ENCODE measurements at places on chromosomes 16 and 17.

DNA sequence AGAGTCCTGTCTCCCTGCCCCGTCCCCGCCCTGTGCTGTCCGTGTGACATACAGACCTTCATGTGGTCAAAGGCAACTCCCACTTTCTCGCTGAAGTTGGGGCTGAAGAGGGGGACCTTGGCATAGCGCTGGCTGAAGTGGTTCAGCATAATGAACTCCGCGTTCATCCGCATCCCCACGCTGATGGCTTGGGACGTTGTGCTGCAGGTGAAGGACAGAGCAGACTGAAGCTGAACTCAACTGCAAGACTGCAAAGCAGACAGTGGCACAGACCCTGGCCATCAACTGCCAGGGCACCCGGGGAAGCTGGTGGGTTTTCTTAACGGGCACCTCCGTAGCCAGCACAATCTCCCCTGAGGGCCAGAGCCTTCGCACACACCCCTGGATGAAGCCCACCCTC is 24.2 kb downstream of the ELAC2 start:
- DNase-seq: no peak

- peak; percentile 25 for DNase-seq
These were observed 39.3 kb downstream of the YPEL2 start for GRCh38 chr17:59370593-59371299.

DNA sequence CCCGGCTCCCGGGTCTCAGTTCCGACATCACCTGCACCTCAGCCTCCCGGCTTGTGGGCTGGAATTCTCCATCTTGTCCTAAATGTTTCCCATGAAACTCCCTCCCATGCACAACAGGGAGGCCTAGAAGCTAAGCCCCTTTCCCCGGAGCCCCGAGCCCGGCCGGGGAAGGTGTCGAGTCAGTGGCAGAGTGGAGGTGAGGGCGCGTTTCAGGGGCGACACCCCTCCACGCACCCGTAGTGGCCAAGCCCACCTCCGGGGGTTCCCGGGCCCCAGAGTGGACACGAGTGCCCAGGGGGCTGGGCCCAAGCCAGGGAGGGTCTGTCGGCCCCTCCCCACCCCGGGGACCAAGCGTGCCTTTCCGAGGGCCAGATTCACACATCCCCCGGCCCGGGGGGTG is 25.0 kb upstream of the C1QTNF8 start:
- no peak for DNase-seq

DNA sequence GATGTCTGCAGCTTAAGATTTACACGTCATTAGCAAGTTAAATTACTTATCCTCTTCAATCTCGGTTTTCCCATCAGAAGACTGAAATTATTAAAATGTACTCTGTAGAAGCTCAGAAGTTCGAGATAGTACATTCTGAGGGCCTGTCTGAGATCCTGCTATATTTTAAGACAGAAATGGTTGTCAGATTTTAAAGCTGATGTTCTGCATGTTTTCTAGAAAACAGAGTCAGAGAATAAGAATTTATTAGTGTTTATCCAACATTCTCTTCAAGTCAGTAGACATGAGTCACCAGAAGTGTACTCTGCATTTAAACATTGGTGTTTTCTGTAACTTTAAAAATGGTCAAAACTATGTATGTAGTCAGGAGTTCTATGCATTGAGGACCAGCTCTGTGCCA is 155.2 kb upstream of the MYOCD start:
- DNase-seq: no peak

GRCh38 chr17:18858567-18859245 is 775 bp downstream of the PRPSAP2 start:
- no peak for DNase-seq

DNA sequence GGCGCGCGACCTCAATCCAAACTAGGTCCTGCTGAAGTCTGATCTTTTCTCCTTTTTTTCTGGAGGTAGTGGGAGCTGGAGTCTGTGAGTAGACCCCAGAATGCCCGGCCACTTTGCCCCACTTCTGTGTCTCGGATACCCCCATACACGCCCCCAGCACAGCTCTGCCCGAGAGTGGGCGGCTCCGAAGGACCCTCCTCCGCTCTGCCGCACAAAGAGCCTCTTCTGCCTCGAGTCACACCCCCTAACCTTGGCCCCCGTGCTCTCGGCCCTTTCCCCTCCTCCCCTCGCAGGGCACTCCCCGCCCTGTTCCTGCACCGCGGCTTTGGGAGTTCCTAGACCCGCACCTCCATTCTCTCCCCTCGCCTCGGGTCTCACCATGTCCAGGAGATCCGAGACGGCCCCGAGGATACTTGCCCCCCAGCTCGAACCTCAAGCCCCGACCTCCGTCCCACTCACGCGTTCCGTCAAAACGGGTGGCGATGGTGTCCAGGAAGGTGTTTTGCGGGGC is 476 bp downstream of the KCNH4 start:
- no peak for DNase-seq

GRCh38 chr17:59877965-59878364 is 14.8 kb downstream of the TUBD1 start:
- no peak for DNase-seq

- DNase-seq: no peak
These were observed 9.7 kb downstream of the IGFBP4 start for GRCh38 chr17:40452921-40453378.

GRCh38 chr16:51982715-51983680 is 563.9 kb downstream of the TOX3 start:
- no peak for DNase-seq

DNA sequence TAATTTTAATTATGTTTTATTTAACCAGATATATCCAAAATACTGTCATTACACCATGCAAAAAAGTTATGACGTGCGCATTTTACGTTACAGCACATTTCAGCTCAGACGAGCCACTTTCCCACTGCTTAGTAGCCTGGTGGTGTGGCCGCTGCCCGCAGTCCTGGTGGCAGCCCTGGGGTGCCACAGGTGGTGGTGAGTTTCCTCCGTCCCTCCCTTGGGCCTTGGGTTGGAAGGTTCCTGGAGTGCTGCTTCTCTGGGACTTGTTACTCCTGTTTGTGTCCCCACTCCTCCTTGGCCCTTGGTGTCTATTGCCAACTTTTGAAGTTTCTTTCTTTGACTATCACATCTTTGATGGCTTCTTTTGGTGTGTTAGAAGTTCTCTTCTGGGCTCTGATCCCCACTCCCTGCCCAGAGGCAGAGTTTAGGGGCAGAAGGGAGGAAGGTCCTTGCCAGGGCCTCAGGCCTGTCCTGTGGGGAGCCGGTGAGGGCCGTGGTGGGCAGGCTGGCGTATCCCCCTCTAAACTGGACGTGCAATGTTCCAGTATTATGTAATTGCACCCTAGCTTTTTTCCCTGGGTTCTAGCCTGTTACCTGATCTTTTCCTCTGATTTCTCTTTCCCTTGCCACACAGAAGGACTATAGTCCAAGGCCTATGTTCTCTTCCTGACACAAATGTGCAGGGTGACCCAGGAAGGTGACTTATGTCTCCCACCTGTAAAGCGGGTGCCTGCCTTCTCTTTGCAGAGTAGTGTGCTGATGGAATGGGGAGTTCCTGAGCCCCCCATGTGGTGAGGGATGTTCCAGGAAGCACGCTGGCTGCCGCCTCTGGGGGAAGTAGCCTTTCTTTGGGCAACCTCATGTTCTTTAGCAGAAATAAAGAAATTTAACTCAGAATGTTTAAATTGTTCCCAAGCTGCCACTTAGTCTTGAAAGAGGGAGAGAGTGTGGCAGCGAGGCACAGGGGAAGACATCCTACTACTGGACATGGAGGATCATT is 8.4 kb downstream of the MPRIP start:
- DNase-seq: peak; percentile 58

DNA sequence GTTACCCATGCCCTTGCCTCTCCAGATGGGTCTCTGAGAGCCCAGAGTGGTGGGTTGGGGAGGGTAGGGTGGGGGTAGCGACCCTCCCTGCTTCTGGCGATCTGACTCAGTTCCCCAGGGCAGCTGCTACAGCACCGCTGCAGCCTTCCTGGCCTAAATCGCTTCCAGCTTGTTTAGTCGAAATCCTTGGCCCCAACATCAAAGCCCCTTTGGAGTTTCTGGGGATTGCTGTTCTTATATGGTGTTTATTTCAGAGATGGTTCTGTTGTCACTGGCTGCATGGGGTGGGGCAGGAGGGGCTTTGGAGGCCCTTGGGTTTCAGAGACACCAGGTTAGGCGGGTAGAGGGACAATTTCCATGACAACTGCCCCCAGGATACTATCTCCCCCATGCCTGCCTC is 35.9 kb downstream of the FZD2 start:
- no peak for DNase-seq

- DNase-seq: no peak
These were observed 95.1 kb upstream of the CNTNAP4 start for GRCh38 chr16:76182041-76182635.

GRCh38 chr16:26665166-26665939 is 401.4 kb upstream of the C16orf82 start:
- no peak for DNase-seq

DNA sequence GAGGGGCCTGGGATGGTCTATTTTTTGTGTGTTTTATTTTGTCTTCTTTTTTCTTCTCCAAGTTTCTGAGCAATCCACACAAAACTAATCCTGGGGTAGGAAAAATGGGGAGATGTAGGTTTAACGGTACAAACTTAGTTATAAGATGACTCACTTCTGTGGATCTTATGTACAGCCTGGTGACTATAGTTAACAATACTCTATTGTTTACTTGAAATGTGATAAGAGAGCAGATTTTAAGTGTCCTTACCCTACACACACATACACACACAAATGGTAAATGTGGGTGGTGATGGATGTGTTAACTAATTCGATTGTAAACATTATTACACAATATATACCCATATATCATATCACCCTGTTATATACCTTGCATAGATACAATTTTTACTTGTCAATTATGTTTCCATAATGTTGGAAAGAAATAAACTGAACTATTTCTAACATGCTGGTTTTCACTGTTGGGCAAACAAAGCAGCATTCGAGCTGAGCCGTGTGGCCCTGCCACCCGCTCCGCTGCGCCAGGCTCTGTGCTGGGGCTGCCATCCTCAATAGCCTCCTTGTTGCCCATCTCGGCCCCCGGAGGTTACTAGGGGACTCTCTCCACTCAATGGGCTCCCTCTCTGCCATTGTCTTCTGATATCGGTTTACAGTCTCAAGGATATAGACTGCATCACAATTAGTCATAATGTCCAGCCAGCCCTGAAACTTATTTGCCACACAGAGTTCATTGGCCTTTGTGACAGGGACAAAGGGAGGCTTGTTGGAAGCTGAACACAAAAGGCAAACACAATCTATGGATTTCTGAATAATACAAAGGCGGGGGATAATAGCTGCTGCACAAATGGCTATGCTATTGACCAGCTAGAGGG is 380.3 kb upstream of the MAF start:
- no peak for DNase-seq

DNA sequence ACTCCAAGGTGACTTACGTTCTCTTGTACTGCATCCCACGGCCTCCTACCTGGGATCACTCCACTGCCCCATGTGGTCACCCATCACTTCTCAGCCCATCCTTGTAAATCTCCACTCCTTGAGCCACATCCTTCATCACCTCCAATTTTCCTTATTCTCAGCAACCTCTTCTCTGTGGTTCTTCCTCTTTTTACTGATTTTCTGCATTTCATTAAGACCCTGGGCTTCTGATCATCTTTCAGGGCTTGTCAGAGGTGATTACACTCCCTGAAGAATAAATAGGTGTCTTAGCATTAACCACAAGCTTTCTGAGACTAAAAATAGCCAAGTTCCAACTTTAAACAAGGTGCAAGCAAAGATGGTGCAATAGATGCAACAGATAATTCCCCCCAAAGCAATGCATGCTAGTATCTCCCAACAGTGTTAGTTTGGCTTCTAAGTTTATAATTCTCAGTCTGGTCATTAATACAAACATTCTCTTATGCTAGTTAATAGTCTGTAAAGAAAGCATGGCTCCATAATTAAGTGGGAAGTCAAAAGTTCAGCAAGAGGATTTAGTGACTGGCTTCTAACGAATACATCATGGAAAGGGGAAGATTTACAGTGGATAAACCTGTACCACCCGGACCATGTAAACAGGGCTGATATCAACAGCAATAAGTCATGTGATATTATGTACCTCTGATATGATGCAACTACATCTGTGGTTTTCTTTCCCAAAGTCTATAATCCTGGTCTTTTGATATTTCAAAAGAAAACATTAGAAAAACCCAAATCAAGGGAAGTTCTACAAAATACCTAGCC is 47.4 kb upstream of the FOXJ1 start:
- no peak for DNase-seq

GRCh38 chr17:863880-864279 is 81.7 kb downstream of the MRM3 start:
- no peak for DNase-seq

DNA sequence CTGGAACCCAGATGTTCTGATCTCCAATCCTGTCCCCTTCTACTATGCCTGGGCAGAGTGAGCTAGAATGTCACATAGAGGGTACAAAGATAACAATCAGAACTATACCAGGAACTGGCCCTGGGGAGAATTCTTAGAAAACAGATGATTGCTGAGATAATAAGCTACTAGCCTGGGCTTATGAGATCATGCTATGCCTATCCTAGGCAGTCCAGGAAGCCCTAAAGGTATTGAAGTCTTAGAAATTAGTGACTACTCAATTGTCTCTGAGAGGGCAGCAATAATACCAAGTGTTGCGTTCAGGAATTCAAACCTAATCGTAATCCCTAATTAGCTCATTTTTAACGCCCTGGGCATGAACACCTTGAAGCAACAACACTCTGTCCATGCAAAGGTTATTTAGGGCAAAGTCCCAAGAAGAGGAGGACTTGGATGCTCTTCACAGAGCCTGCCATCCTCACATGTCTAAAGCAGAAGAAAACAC is 77.1 kb downstream of the MMD start:
- no peak for DNase-seq

DNA sequence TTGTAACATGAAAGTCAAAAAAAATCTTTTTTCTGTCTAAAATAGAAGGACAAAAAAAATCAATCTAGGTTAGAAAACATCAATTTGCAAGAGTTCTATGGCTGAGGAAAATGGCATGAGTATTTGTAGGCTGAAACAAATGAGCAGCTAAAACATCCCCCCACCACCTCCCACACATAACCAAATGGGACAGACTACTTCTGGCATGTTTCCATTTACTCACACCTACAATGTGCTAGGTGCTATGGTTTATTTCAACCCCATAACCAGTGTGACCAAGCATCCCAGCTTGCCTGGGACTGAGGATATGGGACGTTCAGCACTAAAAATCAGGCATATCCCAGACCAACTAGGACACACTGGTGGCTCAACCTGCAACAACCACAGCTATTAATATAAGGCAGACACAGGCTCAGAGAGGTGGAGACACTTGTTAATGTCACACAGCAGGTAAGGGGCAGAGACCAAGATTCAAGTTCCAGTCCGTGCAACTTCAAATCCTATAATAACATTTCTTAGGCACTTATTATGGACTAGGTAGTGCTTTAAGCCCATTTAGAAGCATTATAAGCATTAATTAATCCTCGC is 96.0 kb downstream of the XYLT1 start:
- no peak for DNase-seq

All from suprapubic skin (tissue), 4 donors.